Right atrium auricular region (tissue), 2 donors: ENCODE measurements at places on chromosomes 1 and 21. TPM values are rescaled to one million over a fixed set of nuclear protein-coding genes. Genes with fewer than 3 reads are reported as not detected.

DNA sequence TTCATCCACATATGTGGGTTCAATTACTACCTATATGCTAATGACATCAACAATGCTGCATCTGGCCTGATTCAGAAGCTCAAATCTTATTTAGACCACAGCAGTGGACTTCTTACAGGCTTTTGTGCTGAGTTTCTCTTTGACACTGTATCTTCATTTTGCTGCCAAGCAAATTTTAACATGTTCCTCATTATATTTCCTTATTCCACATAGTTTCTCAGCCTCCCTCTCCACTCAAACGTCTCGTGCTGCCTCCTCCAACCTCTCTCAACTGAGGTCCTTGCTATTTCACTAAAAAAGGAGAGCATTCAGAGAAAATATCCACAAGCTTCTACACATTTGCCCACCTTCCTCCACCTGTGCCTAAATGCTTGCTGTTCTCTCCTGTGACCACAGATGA is 6.5 kb downstream of the TDRKH start:
- H3K27me3 ChIP-seq = no peaks in the 10 kb centered on the region
- H3K4me3 ChIP-seq = no peak overlapping the region
- no peak for DNase-seq
- H3K36me3 ChIP-seq = peaks cover 15% of the 10 kb centered on the region
- no peak overlapping the region for H3K27ac ChIP-seq

DNA sequence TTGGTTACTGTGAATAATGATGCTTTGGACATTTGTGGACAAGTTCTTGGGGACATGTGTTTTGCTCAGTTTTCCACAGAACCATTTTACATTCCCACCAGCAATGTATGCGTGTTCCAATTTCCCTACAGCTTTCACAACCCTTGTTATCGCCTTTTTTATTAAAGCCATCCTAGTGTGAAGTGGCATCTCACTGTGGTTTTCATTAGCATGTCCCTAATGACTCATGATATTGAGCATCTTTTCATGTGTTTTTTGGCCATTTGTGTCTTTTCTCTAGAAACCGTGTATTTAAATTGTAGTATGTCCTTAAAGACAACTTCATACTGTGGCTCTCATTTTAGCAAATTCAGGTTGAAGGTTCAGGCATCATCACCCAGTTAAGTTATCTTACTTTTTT is 132.1 kb downstream of the TGFBR3 start:
- no peaks in the 10 kb centered on the region for H3K36me3 ChIP-seq
- H3K27ac ChIP-seq = peak overlapping the region; percentile 75
- H3K4me1 ChIP-seq = no peaks in the 10 kb centered on the region
- no peak overlapping the region for H3K4me3 ChIP-seq
- no peaks in the 10 kb centered on the region for H3K27me3 ChIP-seq
- no peak for DNase-seq

DNA sequence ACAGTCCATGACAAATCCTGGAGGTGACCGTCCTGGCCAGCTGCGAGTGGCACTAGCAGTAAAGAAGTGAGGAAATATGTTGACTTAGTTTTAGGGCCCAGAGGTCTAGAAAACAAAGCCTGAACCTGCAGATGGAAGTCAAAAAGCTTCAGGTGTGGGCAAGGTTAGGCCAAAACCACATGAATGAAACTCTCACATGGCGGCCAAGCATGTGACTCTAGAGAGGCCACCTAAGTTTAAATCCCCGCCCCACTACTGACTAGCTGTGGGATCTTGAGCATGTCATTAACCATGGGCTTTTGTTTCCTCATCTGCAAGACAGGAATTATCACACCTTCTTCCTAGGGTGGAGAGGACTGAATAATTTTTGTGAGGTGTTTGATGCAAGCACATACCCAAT is 148.2 kb upstream of the DAB1 start:
- H3K4me1 ChIP-seq = no peaks in the 10 kb centered on the region
- no peak overlapping the region for H3K4me3 ChIP-seq
- no peak for DNase-seq
- H3K36me3 ChIP-seq = no peaks in the 10 kb centered on the region
- H3K27ac ChIP-seq = no peak overlapping the region

DNA sequence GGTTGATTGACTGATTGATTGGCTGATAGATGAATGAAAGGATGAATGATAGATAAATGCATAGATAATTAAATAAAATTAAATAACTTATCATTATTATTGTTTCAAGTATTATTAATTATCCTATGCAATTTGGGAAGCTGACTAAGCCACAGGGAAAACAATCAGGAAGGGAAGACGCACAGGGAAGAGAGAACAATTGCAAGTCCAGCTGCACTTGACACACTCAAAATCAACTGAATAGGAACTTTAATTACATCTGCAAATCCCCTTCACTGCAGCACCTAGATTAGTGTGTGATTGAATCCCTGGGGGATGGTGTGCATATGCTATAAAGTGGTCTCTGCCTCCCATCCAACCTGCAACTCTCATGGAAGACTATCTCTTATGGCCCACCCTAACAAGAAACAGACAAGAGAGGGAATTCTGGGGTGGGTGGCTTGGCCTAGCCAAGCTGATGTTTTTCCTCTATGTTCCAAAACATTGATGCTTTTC is 161.1 kb upstream of the FGGY start:
- no peaks in the 10 kb centered on the region for H3K4me1 ChIP-seq
- DNase-seq = no peak
- no peak overlapping the region for H3K27ac ChIP-seq
- H3K4me3 ChIP-seq = no peak overlapping the region
- H3K27me3 ChIP-seq = no peaks in the 10 kb centered on the region
- H3K36me3 ChIP-seq = no peaks in the 10 kb centered on the region

DNA sequence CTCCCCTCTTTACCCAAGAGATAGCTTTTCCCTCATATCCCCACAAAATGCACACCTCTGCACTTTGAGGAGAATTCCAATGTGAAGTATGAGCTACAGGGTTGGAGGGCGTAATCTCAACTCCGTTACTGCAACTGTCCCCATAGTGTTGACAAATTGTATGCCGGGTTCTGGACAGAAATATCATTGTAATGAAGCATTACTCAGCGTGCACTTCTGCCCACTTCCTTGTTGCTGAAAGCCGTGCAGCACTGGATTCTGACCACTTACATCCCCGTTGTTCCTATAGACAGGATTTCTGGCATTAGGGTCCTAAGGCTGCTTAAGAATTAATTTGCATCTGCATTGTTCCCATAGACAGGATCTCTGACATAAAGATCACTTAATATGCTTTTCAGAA is 205.6 kb downstream of the RHOU start:
- no peaks in the 10 kb centered on the region for H3K36me3 ChIP-seq
- no peak overlapping the region for H3K4me3 ChIP-seq
- peaks cover 25% of the 10 kb centered on the region for H3K4me1 ChIP-seq
- DNase-seq = no peak

The INKA2 gene
- 17.3 TPM for total RNA-seq

The RNF186 gene
- total RNA-seq = not detected

The COL11A1 gene
- total RNA-seq = 0.71 TPM

DNA sequence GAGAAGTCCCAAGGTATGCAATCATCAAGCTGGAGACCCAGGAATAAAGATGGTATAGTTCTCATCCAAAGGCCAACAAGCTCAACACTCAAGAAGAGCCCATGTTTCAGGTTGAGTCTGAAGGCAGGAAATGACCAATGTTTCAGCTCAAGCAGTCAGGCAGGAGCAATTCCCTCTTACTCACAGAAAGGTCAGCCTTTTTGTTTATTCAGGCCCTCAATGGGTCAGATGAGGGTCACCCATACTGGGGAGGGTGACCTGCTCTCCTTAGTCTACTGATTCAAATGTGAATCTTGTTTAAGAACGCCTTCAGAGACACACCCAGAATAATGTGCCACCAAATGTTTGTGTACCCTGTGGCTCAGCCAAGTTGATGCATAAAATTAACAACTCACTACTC is 262.4 kb downstream of the USP25 start:
- DNase-seq = no peak
- H3K4me3 ChIP-seq = no peak overlapping the region
- H3K27me3 ChIP-seq = no peaks in the 10 kb centered on the region
- no peaks in the 10 kb centered on the region for H3K4me1 ChIP-seq
- H3K27ac ChIP-seq = no peak overlapping the region

The KCNQ4 gene
- 1.7 TPM for total RNA-seq

- no peaks in the 10 kb centered on the region for H3K27me3 ChIP-seq
- no peaks in the 10 kb centered on the region for H3K36me3 ChIP-seq
- no peak overlapping the region for H3K27ac ChIP-seq
- DNase-seq = no peak
- no peaks in the 10 kb centered on the region for H3K4me1 ChIP-seq
Measured at GRCh38 chr1:186595969-186596368, 84.3 kb downstream of the PTGS2 start.

DNA sequence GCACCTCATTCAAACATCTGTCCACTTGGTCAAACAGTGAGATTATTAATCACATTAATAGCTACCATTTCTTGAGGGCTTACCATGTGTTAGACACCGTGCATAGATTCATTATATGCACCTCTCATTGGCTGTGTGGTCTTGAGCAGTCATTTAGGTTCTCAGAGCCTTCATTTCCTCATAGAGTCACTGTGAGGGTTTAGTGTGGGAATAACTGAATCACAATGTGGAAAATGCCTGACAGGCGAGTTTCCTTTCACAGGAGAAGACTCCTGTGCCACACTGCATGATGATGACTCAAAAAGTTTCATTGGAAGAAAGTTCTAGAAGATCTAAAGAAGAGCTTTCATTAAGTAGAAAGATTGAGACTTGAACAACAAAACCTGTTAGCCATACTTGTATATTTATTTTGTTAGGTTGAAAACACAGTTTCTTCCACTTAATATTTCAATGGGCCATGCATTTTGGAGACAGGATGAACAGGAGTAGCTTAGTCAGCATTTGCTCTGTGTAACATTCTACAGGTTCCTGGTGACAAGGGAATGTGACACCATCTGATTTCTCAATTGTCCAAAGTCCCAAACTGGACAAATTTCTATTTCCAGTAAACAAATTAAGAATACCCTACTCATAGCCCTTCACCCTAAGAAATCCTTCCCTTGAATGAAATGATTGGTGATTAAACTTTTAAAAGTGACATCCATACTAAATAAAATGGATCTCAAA is 45.7 kb downstream of the FYB2 start:
- no peak overlapping the region for H3K27ac ChIP-seq
- H3K36me3 ChIP-seq = no peaks in the 10 kb centered on the region
- no peak for DNase-seq

DNA sequence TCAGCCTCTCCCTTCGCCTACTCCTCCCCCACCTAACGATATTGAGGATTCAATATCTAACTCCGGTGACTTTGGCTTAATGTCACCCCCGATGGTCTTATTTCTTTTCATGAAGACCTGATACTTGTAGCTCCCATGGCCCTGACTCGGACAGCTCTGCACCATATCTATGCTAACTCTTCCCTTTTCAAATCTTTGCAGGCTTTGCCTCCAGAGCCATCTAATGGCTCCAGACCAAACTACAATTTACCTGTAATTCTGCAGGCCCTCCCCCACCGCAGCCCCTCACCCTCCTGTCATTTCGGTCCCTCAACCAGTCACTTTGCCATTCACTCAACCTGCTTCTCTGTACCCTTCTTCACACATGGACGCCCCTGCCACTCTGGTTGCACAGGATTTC is 7.9 kb upstream of the GSTM5 start:
- H3K36me3 ChIP-seq = no peaks in the 10 kb centered on the region
- no peak for DNase-seq
- no peaks in the 10 kb centered on the region for H3K4me1 ChIP-seq
- H3K27me3 ChIP-seq = no peaks in the 10 kb centered on the region
- H3K27ac ChIP-seq = no peak overlapping the region
- H3K4me3 ChIP-seq = no peak overlapping the region

DNA sequence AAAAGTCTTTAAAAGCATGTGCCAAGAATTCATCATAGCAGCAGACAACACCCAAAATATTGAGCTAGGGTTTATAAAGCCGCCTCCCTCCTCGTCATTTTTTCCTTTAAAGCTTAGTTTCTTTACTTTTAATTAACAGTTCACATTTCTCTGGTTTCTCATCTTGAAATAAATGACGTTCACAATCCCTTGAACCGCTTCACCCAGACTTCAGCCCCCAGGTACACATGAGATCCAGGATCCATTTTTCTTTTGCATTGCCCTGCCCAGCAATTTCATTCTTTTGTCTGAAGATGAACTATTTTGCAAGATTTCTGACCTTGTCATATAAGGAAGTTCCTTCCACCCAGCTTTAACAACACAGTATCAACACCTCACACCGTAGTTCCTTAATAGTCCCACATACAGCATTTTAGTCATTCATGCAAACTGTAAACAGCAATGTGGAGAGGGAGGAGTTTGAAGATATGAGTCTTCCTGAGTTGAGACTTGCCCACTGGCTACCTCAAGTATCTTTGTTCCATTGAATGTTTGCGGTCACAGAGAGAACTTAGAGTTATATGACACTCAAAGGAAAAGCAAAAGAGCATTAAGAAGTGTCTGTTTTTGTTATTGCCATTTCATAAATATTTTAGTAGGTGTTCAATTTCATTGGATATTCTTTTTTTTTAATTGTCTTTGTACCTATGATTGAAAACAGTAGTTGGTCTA is 35.3 kb upstream of the CACYBP start:
- no peaks in the 10 kb centered on the region for H3K4me1 ChIP-seq
- peak overlapping the region; percentile 76 for H3K27ac ChIP-seq
- H3K36me3 ChIP-seq = no peaks in the 10 kb centered on the region

DNA sequence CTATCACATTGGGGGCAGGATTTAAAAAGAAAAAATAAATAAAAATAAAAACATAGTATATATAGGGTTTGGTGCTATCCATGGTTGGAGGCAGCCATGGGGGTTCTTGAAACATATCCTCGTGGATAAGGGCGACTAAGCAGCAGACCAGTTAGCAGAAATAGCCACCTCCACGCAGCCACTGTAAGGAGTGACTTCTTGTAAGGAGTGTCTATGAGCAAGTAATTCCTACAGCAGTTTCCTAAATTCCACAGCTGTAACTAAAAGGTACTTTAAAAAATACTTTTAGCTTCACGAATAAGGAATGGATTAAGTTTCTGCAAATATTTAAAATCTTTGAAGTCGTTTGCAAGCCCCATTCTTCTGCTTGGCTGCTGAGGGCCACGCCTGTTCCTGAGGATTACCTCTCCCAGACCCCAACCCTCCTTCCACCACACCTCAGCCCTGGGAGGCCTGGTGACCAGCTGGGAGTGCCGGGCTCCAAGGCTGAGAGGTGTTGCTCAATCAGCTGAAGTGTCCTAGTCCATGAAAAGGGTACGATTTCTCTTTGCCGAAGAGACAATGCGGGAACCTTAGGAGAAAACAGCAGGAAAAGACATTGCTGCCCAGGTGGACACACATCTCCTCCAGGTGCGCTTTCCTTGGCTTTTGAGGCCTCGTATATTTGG is 115.3 kb downstream of the ADSS2 start:
- no peaks in the 10 kb centered on the region for H3K4me1 ChIP-seq
- H3K27me3 ChIP-seq = no peaks in the 10 kb centered on the region
- no peaks in the 10 kb centered on the region for H3K36me3 ChIP-seq
- no peak overlapping the region for H3K27ac ChIP-seq
- no peak for DNase-seq
- no peak overlapping the region for H3K4me3 ChIP-seq

DNA sequence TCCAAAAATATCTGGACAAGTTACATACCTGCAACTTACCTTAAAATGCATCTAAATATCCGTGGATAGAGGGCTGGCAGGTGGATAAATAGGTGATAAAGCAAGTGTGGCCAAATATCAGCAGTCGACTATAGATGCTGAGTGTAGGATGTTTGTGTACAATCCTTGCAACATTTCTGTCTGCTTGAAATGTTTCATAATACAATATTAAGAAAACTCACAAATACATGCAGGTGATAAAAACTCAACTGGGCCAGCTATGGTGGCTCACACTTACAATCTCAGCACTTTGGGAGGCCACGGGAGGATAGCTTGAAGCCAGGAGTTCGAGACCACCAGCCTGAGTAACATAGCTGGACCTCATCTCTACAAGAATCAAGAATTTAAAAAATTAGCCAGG is 41.0 kb downstream of the ACTA1 start:
- DNase-seq = no peak
- H3K27me3 ChIP-seq = no peaks in the 10 kb centered on the region
- H3K27ac ChIP-seq = no peak overlapping the region
- no peaks in the 10 kb centered on the region for H3K4me1 ChIP-seq
- H3K4me3 ChIP-seq = no peak overlapping the region

The DCST1 gene
- total RNA-seq = not detected
